Right lung (tissue), 10 donors: ENCODE measurements at places on chromosomes 3 and 15.

- no peak for DNase-seq
Observed at GRCh38 chr15:80068578-80068977, 9.1 kb downstream of the ZFAND6 start.

DNA sequence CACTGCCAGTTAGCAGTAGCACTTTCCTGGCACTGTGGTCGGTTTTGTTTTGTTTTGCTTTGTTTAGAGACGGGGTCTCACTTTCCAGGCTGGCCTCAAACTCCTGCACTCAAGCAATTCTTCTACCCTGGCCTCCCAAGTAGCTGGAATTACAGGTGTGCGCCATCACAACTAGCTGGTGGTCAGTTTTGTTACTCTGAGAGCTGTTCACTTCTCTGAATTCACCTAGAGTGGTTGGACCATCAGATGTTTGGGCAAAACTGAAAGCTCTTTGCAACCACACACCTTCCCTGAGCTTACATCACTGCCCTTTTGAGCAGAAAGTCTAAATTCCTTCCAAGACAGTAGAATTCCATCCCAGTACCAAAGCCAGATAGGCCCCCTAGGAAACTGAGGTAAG is 22.6 kb downstream of the CLDN18 start:
- no peak for DNase-seq

DNA sequence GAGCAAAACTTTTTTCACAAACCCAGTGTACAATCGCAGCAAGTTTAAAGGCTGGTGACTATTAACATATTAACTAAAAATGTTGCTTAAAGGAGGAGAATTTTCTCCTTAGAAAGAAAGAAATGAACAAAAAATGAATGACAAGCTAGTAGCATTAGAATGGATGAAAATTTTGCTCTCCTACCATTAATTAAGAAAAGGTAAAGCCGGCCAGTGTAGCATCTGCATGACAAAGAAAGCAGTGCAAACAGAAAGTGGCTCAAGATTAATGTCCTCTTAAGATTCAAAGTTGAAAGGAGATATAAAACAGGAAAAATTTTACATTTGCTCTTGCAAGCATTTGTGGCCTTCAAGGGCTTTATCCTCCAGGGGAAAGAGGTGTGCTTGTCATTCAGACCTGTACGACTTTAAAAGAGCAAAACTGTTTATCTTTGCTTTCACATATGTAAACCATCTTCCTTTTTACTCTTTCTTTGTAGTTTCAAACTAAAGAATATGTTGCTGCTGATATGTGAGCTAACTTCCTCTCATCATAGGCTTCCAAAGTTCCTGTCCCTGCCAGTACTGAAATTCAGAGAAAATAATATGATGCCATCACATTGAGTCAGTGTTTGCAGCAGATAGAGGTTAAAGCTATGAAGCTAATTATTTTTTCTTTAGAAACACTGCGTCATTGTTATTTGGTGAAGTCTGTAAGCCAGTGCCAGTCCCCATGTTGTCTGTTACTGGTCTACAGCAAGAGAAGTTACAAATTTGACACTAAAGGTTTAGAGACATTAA is 439.1 kb upstream of the GRM7 start:
- no peak for DNase-seq

- peak; percentile 92 for DNase-seq
Observed at GRCh38 chr3:170356596-170357175, 829 bp upstream of the SKIL start.

DNA sequence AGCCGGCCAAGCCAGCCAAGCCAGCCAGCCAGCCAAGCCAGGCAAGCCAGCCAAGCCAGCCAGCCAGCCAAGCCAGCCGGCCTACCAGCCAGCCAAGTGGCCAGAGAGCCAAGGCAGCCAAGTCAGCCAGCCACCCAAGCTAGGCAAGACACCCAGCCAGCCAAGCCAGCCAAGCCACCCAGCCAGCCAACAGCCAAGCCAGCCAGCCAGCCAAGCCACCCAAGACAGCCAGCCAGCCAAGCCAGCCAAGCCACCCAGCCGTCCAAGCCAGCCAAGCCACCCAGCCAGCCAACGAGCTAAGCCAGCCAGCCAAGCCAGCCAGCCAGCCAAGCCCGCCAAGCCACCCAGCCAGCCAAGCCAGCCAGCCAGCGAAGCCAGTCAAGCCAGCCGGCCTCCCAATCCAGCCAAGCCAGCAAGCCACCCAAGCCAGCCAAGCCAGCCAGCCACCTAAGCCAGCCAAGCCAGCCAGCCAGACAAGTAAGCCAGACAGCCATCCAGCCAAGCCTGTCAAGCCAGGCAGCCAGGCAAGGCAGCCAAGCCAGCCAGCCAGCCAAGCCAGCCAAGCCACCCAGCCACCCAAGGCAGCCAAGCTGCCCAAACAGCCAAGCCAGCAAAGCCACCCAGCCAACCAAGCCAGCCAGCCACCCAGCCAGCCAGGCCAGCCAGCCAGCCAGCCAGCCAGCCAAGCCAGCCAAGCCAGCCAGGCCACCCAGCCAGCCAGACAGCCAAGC is 200.5 kb downstream of the GOLGA6L6 start:
- no peak for DNase-seq

- no peak for DNase-seq
Observed at GRCh38 chr3:129065720-129066073, 5.1 kb downstream of the GP9 start.

DNA sequence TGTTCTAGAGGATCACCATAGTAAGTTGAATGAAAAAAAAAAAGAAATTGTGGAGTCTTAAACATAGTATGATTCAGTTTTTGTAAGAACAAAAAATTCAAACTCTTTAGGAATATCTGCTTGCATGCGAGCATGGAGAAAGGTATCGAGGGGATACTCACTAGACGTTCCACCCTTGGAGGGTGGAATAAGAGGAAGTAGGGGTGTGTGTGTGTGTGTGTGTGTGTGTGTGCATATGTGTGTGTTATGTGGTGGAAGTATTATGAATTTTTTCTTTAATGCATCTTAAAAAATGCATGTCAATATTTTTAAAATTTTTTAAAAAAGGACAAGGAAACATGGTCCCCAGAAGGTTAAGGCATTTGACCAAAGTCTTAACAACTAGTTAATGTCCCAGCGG is 26.5 kb upstream of the SIAH2 start:
- DNase-seq, result no peak

DNA sequence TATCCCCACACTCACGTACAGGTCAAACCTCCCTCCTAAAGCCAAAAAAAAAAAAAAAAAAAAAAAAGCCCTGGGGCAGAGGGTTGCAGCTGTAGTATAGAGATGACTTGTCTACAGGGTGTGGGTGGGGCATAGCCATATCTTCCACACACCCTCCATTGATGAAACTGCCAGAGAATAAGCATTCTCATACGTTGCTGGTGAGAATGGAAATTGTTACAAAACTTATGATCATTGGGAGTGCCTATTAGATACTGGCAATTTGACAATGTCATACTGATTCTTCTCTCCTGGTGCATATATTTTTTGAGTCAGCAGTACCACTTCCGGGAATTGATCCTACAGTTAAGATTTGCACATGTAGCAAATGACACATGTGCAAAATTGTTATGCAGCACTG is 11.0 kb upstream of the CTNNB1 start:
- no peak for DNase-seq

DNA sequence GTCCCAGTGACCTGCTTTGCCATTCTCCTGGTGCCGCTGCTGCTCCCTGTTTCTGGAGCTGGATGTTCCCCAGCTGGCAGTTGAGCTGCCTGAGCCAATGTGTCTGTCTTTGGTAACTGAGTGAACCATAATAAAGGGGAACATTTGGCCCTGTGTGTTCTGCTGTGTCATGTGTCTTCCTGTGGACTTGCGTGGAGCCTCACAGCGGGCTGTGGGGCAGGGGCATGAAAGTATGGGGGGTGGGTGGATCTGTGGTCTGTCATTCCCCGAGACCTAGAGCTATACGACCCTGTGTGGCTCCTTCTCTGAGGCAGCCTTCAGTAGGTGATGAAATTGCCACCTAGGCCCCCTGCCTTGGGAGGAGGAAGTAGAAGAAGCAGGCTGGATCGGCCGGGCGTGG is 2.0 kb upstream of the PPCDC start:
- DNase-seq, result no peak

DNA sequence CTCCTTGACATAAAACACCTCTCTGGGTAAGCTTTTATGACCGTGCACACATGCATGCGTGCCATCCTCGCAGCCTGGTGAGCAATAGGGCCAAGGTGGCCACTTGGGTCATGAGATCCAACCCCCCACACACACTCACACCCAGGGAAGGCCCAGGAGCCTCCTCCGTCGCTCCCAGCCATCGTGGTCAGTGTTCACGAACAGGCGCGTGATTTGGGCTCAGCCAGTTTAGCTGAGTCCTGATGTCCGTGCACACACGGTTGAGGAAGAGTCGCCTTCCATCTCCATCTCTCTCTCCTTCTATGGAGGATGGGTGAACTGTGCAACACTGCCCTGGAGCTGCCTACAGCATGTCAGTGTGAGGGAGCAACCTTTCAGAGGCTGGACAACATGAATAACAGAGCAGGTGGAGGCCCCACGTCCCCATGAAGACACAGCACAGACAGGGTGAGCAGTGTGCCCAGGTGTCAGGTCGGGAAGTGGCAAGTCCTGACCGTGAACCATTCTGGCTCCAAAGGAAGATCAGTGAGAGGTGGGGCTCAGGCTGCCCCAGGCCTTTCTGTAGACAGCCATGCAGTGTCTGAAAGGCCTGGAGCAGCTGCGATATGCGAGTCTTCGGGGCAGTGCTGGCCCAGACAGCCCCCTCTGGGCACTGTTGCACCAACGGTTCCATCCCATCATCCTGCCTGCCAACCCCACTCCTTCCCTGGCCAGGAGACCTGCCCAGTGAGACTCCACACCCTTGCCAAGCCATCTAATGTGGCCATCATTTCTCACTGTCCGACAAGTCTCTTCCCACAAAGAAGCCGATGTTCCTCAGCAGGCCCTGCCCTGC is 253.4 kb downstream of the OCA2 start:
- DNase-seq, result no peak

- DNase-seq, result no peak
Observed at GRCh38 chr3:8757551-8758518, 11.6 kb downstream of the OXTR start.
